Activated naive CD4-positive, alpha-beta T cell treated with anti-CD3 and anti-CD28 coated beads, Interleukin-2, amount 50 U/mL, for 72 hours (primary cell): ENCODE measurements at places on chromosomes 7 and 10. TPM values are rescaled to one million over a fixed set of nuclear protein-coding genes. Genes with fewer than 3 reads are reported as not detected.
A peak's percentile ranks its signal among the peaks of the same experiment; 100 is the strongest.

DNA sequence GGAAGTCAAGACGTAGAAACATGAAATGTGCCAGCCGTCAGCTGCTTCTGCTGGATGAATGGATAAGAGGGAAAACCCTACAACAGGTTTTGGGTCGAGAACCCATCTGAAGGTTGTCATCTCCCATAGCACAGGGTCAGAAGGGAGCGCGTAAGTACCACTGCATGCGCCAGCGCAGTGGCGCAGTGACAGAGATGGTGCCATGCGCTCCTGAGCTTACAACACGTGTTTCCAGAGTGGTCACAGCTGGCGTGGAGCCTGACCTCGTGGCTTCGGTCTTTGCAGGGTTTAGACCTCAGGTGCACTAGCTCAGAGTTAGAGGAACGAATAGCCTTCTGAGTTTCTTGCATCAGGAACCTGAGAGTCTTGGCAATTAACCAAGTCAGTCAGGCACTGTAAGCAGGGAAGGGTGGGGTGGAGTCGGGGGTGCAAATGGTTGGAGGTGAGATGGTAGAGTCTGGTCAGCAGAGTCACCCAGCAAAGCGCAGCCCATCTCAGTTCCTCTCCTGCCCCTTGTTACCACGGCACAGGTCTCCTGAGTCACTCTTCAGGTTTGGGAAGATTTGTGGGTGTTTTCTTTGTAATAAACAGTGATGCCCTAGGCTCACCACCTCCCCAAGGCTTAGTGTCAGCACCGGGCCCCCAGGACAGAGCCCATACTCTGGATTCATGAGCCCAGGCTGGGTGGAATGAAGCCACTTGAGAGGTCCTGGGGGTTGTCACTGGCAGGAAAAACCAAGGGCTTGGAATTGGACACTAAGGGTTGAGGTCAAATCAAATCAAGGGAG lies 84.1 kb upstream of the PPIF start:
- DNase-seq = no peak

The TACC2 gene
- not detected for total RNA-seq

DNA sequence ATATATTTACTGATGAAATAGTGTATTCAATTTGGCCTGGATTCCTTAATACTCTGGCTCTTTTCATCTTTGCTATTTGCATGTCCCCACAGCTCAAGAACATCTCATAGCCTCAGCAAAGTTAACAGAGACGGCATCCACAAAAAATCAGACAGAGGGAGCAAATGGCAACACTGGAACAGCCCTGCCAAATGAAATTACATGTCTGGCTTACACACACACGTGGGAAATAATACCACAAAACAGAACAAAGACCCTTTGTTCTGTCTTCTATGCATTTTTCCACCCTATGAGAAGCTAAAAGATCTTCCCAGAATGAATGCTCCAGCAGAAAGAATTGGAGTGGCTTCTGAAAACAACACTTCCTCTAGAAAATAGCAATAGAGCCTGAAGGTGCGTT lies 139.5 kb downstream of the ALOX5 start:
- no peak for DNase-seq

GRCh38 chr7:151518105-151518946 lies 1.4 kb downstream of the RHEB start:
- peak; percentile 53 for DNase-seq

- DNase-seq = no peak
Measured at GRCh38 chr7:38881015-38881414, 28.0 kb downstream of the VPS41 start.

- DNase-seq = no peak
Measured at GRCh38 chr7:121871188-121871587, 1.8 kb upstream of the PTPRZ1 start.

- DNase-seq = no peak
Measured at GRCh38 chr7:16933296-16934279, 51.8 kb upstream of the AGR3 start.

DNA sequence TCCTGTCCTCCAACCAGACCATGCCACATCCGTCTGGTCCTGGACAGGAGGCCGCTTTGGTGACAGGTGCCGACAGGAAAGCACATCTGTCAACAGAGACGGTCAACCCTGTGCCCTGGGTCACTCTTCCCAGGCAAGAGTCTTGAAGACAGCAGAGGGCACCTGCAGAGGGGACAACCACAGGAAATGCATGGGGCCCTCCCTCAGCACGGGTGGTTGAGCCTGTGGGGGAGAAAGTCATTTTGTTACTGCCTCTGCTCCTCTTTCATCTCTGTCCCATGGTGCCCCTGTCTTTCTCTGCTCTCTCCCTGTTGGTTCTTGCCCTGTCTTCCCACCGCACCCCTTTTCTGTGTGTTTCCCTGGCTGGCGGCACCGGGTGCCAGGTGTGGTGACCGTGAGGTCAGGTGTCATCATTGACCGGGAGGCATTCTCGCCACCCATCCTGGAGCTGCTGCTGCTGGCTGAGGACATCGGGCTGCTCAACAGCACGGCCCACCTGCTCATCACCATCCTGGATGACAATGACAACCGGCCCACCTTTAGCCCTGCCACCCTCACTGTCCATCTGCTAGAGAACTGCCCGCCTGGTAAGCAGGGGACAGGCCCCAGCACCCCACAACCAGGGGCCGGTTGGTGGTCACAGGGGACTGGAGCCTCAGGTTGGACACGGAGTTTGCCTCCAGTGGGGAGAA lies 17.6 kb upstream of the VSIR start:
- DNase-seq = no peak

- DNase-seq = no peak
Measured at GRCh38 chr7:98352621-98353020, 48.3 kb downstream of the BAIAP2L1 start.

- no peak for DNase-seq
Measured at GRCh38 chr7:4604456-4604940, 77.6 kb upstream of the FOXK1 start.

The AGR3 gene
- total RNA-seq = not detected

DNA sequence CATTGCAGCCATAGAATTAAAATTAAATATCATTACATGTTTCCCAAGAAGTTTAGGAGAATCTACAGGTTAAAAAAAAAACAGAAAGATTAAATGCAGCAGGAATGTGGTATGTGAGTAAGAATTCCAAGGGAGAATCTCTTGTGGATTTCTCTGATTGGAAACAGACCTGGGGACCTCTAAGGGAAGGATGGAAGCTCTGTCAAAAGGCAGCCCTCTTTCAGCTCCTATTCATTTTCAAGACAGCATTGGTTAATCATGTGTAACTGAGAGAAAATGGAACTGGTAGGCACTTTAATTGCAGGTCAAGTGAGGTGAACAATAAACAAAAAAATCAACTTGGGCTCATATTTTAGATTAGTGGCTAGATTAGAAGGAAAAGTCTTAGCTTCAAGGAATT lies 81.4 kb upstream of the MTPN start:
- DNase-seq = no peak

- no peak for DNase-seq
Measured at GRCh38 chr7:20199015-20199737, 18.0 kb downstream of the MACC1 start.

DNA sequence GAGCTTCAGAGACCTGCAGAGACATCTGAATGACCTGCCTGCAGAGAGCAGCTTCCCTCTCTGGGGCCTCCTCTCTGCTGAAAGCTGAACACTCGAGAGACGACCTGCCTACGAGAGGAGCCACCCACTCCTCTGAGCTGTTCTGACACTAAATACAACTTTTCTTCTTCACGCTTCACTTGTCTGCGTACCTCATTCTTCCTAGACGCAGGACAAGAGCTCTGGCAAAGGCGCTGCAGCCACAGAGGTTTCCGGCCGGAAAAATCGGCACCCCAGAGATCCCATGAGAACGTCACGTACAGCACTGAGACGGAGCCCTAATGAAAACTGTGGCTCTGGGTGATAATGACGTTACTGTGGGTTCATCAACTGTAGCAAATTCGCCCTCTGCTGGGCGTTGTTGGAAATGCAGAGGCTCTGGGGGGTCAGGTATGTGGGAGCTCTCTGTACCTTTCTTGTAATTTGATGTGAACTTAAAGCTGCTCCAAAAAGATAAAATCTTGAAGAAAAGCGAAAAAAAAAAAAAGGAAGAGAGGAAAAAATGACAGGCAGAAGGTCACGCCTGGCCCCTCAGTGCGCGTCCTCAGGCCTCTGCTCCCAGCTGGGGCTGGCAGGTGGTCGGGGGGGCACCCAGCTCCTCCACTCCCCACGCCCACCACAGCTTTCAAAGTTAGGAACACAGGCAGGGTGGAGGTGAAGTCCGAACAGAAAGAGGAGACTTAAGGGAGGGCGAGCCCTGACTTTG lies 120.7 kb downstream of the DYNC2I1 start:
- peak; percentile 96 for DNase-seq

The ZFAND4 gene
- total RNA-seq = 19.5 TPM

GRCh38 chr10:95411635-95412034 lies 120.8 kb upstream of the PDLIM1 start:
- DNase-seq = no peak

The APBB1IP gene
- 31.1 TPM for total RNA-seq

The FEZF1 gene
- not detected for total RNA-seq

DNA sequence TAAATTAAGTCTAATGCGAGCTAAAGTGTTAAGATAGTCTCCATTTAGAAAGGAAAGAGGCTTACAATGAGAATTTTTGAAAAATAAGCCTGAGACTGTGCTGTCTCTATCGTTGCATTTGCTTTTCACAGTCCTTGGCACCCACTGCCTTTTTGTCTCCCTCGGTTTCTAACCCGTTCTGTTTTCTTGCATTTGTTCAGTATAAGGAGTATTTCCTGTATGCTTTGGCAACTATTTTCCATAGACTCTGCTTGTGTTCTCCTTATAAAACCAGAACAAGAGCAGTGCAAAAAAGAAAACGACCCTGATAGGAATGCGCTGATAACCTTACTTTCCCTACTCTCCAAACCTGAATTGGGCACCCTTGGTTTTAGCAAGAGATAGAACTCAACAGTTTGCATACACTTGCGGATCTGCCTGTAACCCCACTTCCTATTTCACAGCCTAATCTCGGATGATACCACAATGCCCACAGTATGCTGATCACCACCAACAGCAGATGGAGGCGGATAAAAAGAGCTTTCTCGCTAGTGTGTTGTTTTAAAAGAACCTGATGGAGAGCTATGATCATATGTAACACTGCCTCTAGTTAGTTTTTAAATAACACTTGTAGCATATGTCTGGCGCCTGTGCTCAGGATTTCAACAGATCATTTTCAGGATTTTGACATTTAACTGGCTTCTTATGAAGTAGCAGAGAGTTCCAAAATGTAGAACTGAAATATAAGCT lies 1.6 kb upstream of the ARHGAP12 start:
- no peak for DNase-seq

The SLF2 gene
- total RNA-seq = 67.1 TPM

- DNase-seq = no peak
Measured at GRCh38 chr10:101123815-101124617, 7.1 kb upstream of the TLX1 start.

DNA sequence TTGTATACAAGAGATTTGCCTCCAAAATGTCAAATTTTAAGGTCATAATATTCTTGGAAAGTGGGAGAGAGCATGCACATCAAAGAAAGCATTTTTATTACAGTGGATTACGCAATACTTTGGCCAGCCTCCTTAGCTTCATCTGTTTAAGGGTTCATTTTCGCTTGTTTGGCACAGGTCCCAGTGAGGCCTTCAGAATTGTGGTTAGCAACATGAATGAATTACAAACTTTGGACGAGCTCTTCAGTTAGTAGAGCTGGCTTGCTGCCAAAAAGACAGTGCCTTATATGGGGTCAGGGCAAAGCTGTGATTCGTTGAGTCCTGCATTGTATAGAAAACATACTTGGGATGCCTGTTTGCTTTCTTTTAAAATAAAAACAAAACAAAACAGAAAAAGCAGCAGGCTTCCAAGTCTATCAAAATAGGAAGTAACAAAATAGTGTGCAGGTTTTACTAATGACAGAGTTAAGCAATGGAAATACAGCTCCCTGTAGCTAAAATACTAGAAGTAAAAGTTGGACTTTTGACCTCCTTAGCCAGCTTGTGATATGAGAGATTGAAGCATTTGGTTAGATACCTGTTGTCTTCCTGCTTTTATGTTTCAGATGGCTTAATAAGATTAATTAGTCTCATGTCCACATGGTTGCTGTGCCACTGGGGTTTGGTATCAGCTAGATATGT lies 190.8 kb downstream of the MLLT10 start:
- DNase-seq = peak; percentile 49

The MTG1 gene
- 39.8 TPM for total RNA-seq

The PLAC9 gene
- not detected for total RNA-seq

- DNase-seq = no peak
Measured at GRCh38 chr7:101171442-101171837, 6.1 kb upstream of the VGF start.

DNA sequence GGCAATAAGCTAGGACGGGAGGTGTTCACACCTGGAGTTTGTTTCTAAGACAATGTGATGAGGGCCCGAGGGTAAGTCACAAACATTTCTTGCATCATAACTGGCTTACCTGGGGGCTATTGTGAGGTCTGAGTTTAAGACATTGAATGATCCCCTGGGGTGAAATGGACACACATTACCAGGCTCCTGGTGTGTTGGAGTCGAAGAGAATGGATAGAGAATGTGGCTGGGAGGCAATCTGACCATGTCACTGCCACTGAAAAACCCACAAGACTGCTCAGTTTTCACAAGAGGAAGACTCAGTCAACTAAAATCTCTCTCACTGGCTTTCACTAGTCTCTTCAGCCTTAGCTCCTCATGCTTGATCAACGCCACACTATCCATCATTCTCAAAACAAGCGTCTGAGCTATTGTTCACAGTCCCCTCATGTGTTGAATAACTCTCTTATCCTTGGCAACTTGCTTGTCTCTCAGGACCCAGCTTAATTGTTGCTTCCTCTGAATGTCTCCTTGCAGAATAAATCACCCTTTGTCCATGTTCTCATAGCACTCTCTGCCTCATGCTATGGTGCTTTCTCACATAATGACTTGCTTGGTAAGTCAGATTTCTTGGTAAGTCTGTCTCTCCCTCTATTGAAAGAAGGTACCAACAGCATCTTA lies at the start of gene C10orf120:
Gene C10orf120, minus strand, starts transcription at position 51 of the 660 bp plus-strand sequence. CDS start 56 bp downstream, outside the sequence.
- DNase-seq = no peak

DNA sequence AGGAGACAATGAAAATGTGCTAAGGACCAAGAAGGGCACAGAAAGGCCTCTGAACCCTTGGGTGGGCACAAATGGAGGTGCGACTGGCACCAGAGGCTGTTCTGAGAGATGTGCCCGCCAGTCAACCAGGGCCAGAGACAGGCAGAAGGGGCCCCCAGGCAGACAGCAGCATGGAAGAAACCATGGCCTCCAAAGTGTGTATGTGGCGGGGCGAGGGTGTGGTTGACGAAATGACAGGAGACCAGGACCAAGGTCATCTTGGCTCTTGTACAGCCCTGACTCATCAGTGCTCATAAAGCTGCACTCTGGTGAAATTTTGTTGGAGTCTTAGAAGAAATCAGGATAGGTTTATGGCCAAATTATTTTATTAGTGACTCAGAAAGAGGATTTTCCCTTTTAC lies 4.0 kb upstream of the MRPS24 start:
- DNase-seq = no peak

The NEUROG3 gene
- total RNA-seq = not detected

DNA sequence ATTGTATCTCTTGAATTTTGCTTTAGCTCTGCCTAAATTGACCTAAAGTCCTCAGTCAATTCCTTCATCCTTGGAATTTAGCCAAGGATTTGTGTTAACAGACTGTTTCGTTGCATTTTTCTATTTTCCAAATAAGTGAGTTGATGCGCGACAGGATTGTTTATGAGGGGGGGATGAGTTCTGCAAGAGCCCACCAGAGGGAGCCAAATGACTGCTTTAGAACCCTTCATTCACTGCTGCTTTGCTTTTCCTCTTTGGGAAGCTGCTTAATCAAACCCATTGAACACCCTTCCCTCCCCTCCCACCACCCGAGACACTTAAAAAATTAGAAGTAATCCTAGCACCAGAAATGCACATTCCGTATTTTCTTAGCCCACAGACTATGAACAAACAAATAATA lies 33.7 kb upstream of the PTF1A start:
- no peak for DNase-seq

The SP8 gene
- total RNA-seq = not detected

The GPR15LG gene
- not detected for total RNA-seq

The CCL26 gene
- total RNA-seq = not detected

The NME8 gene
- not detected for total RNA-seq
